Naive thymus-derived CD8-positive, alpha-beta T cell (primary cell): ENCODE measurements at places on chromosomes 16 and 17.

DNA sequence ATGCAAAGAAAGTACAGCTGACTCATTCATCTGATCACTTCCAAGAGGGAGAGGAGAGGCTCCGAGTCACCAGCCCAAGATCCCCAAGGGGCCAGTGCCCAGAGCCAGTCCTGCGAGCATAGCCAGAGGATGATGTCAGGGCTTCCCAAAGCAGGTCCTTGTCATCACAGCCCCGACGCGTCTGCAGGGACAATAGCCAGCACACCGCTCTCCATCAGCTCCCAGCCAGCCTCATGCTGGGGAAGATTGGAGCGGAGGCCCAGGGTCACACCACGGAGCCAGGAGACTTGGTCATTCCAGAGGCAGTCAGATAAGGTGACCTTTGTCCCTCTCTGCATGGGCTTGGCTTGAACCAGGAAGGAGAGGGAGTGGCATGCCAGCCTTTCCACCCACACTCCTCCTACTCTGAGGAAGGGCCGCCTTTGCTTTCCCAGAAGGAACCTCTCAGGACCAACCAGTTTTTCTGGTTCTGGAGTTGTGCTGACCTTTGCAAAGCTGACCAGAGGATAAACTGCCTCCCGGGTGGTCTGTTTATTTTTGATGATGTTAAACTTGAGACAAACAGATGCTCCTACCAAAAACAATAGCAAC, 58.3 kb upstream of the ARHGAP44 start:
- no peak for DNase-seq

GRCh38 chr17:39239640-39240314, 14.0 kb upstream of the STAC2 start:
- peak; percentile 62 for DNase-seq

GRCh38 chr17:72719206-72719577, 373.3 kb downstream of the SLC39A11 start:
- DNase-seq, result no peak

GRCh38 chr17:10251212-10251948, 53.0 kb upstream of the GAS7 start:
- no peak for DNase-seq
